A549 treated with AZD2906 at 1 μM for 4 hours (cell line): ENCODE measurements at places on chromosomes 11 and 22. TPM values are rescaled to one million over a fixed set of nuclear protein-coding genes. Genes with fewer than 3 reads are reported as not detected.

The CCDC117 gene
- 8.2 to 10.8 TPM (median 9.4 TPM) in 5 replicates for total RNA-seq

The ART1 gene
- total RNA-seq: 0.06 to 0.10 TPM in 2 of 5 replicates, not detected in the others

The MLC1 gene
- total RNA-seq: 0.02 to 0.06 TPM (median 0.06 TPM) in 3 of 5 replicates, not detected in the others

The ACR gene
- total RNA-seq: 0.06 to 0.08 TPM in 2 of 5 replicates, not detected in the others

The SCUBE2 gene
- 0.29 to 0.45 TPM (median 0.33 TPM) in 5 replicates for total RNA-seq

The ZNF214 gene
- 0.72 to 1.2 TPM (median 0.93 TPM) in 5 replicates for total RNA-seq

The PELI3 gene
- 3.4 to 5.2 TPM (median 4.6 TPM) in 5 replicates for total RNA-seq

The BTG4 gene
- 0.10 to 0.23 TPM (median 0.18 TPM) in 4 of 5 replicates, not detected in the other for total RNA-seq

The MOB2 gene
- 36.2 to 47.8 TPM (median 44.1 TPM) in 5 replicates for total RNA-seq

The MUC5AC gene
- total RNA-seq: 0.95 to 1.9 TPM (median 1.6 TPM) in 5 replicates

The USP35 gene
- total RNA-seq: 7.0 to 8.7 TPM (median 8.3 TPM) in 5 replicates

The HTR3A gene
- not detected in 5 replicates for total RNA-seq

The IFITM1 gene
- total RNA-seq: 0.26 to 0.37 TPM (median 0.29 TPM) in 5 replicates

The IFTAP gene
- 14.9 to 16.7 TPM (median 16.3 TPM) in 5 replicates for total RNA-seq

The C22orf42 gene
- total RNA-seq: not detected in 5 replicates

The HEPHL1 gene
- not detected in 5 replicates for total RNA-seq

The FIBIN gene
- 0.02 TPM in 1 of 5 replicates, not detected in the others for total RNA-seq

The NDUFC2 gene
- 242 to 263 TPM (median 255 TPM) in 5 replicates for total RNA-seq

The ELF5 gene
- not detected in 5 replicates for total RNA-seq

The PPFIBP2 gene
- 8.1 to 10.5 TPM (median 9.6 TPM) in 5 replicates for total RNA-seq

The RAD9A gene
- 20.0 to 29.1 TPM (median 28.0 TPM) in 5 replicates for total RNA-seq

The CBX6 gene
- total RNA-seq: 24.8 to 27.3 TPM (median 27.1 TPM) in 5 replicates
